ENCODE measurements at places on chromosomes 11 and 22.
A peak's percentile ranks its signal among the peaks of the same experiment; 100 is the strongest.

DNA sequence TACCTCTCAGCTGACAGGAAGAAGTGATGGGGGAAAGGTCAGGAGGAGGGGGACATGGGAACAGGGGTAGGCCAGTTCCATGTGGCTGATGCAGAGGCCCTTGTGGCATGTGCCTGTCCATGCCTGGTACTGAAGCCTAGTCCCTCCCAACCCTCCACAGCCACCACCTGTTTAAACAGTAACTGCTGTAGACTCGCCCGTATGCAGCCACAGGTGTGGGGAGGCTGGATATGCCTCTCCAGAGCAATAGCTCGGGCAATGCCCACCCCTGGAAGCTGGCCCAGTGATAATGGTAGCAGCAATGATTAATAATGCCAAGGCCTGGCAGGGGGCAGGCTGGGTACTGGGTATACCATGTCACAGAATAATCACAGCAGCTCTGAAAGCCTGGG, 2.3 kb downstream of the SMTN start:
- DNase-seq, result no peak

GRCh38 chr11:129117595-129118350, 74.4 kb downstream of the ARHGAP32 start:
- peak; percentile 1 for DNase-seq

DNA sequence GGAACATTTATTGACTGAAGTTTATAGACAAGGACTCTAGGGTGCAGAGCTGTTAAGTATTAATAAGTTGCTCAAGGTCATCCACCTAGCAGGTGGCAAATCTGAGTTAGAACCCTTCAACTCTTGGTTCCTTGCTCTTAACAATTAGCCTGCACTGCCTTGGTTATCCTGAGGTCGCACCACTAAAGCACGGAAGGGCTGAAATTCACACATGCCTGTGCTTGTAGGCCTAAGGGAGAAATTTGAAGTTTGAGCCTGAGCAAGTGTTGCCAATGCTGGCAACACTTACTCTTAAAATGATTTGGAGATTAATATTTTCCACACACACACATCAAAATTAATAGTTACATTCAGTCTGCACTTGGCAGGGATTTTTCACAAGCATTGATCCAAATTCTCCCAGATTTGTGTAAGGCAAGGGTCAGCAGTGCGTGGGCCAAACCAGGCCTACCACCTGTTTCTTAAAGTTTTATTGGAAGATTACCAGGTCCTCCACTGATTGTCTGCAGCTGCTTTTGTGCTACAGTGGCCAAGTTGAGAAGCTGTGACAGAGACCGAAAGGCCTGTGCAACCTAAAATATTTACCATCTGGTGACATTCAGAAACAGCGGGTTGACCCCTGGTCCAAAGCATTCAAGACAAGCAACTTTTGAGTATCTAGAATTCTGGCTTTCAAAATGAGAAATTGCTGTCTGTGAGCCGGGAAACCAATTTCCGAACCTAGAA, 16.3 kb downstream of the APOL5 start:
- DNase-seq, result no peak

GRCh38 chr11:100774859-100775258, 87.8 kb downstream of the ARHGAP42 start:
- no peak for DNase-seq

DNA sequence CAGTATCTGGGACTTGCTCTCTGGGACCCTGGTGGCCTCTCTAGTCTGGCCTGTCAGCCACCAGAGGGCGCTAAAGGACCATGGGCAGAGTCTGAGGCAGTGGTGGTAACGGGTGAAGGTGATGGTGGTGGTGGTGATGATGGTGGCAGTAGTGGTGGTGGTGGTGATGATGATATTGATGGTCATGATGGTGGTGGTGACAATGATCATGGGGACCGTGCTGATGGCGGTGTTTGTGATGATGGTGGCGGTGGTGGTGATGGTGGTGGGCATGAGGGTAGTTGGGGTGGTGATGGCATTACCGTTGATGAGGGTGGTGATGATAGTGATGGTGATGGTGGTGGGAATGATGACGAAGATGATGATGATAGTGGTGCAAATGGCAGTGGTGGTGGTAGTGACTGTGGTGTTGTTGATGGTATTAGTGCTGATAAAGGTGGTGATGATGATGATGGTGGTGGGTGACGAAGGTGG, 16.0 kb downstream of the TRPM5 start:
- DNase-seq, result peak; percentile 57

Data from stimulated activated CD8-positive, alpha-beta memory T cell treated with anti-CD3 and anti-CD28 coated beads, Interleukin-4, amount 100 ng/mL, for 4 hours (primary cell).